ENCODE measurements at places on chromosomes 3 and 15.

- no peak for DNase-seq
Measured at GRCh38 chr3:77096966-77097890, 57.3 kb downstream of the ROBO2 start.

DNA sequence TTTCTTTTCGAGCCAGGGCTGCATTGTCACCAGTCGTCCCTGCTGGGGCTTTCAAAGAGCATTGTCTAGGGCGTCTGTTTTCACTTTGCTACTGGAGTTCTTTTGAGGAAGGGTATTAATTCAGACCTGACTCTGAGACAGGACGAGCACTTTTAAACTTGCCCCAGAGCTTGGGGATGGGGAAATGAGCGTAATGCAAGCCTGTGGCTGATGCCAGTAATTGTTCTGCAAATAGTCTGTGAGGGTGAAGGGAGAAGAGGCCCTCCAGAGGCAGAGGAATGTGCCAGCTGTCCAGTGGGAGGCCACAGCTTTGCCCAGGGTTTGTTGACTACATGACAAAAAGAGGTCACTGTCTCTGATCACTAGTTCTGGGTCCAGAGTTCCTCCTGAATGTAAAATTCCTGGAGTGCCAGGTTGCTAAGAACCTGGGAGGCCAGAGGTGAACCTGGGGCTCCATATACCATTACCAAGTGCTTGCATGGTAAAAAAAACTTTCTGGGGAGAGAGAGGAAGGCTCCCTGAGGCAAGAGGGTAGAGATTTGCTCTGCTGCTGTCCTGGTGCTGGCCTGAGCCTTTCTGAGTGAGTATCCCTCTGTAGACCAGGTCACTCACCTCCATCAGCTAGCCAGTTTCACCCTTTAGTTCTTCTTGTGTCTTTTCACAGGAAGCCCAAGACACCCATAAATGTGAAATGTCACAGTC is 14.8 kb downstream of the EEFSEC start:
- no peak for DNase-seq

DNA sequence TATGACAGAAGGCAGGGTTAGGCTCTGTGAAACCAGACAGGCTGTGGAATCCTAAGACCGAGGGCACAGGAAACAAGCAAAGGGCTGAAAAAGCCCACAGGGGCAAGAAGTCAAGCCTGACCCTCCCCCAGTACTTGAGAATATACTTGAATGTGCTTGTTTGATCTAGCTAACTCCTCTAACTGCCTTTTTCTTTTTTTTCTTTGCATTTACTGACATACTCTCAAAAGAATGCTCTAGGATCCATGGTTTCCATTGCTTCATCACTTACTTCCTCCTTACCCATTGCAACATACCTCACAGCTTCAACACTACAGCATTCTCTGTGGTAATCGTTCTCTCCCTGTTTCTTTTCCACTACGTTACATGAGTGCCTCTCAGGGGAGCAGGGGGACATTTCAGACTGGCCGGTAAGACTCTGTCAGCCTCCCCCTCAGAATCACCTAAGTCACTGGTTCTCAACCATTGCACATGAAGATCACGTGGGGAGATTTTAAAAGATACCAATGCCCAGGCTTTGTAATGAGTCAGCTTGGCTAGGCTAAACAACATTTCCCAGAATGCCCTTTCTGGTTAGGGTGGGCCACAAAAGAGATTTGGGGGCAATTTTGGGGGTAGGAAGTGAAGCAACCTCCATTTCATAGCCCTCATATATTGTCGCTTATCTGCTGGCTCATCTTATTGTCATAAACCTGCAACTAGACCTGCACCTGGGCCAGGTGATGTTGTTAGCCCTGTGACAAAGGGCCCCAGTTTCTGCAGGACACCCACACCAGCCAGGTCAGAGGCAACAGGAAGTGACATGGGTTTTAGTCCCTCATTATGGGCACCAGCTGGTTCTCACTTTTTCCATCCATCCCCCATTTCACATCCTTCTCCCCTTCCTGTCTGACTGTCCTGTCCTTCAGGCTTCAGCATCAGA is 24.6 kb upstream of the RSL24D1 start:
- DNase-seq, result no peak

DNA sequence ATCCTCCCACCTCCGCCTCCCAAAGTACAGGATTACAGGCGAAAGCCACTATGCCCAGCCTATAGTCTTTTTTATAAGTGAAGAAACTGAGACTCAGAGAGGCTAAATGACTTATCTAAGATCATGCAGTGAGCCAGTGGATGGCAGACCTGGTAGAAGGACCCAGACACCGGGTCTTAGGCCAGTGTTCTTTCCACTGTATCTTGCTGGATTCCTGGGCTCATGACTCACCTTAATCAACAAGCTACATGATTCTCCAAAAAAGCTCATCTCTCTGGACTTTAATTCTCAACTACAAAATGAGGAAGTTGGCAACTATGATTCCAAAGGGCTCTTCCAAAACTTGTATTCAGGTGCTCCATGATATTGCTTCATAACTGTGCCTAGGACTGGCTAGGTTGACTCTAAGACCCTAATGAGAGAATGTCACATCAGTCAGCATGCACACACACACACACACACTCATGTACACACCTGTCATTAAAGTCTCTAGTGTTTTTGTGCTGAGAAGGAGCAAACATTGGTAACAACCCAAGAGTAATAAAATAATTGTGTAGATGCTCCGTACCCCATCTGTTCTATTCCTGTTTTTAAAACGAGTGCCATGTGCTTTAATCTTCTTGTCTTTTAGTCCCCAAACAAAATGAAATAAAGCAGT is 89.7 kb upstream of the SLC4A7 start:
- DNase-seq, result no peak

GRCh38 chr3:109109574-109109973 is 8.4 kb downstream of the MORC1 start:
- DNase-seq, result no peak

GRCh38 chr3:20890111-20890519 is 704.1 kb upstream of the SGO1 start:
- no peak for DNase-seq

DNA sequence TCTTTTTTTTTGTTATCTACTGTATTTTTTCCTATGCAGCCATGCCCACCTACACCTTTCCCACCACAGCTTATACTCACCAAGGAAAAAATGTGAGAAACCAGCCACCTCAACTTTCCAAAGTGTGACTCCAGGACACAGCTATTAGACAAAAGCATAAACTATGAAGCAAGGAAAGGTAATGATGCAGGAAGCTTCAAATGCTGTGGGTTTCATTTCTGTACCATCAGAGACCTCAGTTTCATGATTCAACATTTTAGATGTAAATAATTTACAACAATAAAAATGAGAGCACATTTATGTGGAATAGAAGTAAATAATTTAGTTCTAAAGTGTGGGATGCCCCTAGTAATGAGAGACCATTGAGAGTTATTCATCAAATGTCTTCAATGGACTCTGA is 115.1 kb downstream of the CDIN1 start:
- DNase-seq, result no peak

DNA sequence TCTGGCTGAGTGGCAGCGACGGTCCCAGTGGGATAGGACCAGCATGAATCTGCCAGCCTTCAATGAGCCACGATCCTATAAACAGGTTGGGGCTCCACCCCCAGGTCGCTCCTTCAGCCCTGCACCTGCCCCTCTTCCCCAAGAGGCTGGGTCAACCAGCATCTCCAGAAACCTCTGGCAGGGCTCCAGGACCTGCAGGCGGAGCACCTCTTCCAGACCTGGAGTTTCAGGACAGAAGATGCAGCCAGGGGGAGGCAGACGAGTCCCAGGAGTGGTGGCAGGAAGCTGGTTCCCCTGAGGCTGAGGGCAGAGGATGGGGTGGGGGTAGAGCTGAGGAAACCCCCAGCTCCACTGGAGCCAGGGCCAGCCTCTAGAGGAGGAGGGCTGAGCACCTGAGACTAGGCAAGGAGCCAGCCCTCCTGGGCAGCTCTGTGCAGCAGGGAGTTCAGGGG is at the start of gene PLA2G4D:
PLA2G4D (minus strand) TSS at position 51 of the 452 bp plus-strand sequence. CDS start 103 bp downstream, outside the sequence.
- no peak for DNase-seq

DNA sequence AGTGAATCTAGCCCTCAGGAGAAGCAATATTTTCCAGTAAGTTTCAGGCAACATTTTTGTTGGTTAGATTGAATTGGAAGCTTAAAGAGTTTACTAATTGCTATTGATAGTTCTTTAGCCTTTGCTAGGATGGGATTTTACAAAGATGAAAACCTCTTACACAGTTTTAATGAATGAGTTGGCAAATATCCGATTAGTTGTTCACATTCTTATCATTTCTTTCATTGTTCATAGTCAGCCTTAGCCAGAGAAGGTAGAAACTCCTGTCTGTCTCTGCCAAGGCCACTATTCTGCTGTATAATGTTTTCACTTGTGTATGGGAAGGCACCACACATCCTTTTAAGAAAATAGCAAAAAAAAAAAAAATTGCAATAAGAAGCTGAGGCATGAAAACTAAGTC is 222.0 kb upstream of the MANF start:
- no peak for DNase-seq

- DNase-seq, result no peak
Measured at GRCh38 chr3:20604659-20605058, 418.7 kb upstream of the SGO1 start.

- DNase-seq, result no peak
Measured at GRCh38 chr3:50150863-50151686, 4.0 kb upstream of the SEMA3F start.

DNA sequence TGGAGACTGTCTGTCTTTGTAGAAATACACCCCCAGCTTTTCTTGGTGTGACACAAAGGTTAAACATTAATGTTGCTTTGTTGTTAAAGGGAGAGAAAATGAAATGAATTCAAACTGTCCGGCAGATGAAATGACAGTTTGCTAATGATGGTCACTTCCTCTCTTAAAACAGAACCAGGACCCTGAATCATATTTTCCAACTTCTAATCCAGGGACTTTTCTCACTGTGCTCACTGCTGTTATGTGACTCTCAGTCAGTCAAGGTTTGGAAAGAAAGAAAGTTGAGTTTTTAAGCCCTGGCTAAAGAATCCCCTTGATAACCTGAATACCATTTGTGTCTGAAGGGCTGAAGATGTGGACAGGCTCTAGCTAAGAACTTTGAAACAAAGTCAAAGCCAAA is 215.8 kb downstream of the AGBL1 start:
- no peak for DNase-seq

GRCh38 chr3:100637197-100637631 is 27.8 kb downstream of the ADGRG7 start:
- DNase-seq, result no peak

- DNase-seq, result no peak
Measured at GRCh38 chr3:196406811-196407470, 25.3 kb downstream of the UBXN7 start.
